ENCODE measurements at places on chromosomes 7 and 10. TPM values are rescaled to one million over a fixed set of nuclear protein-coding genes. Genes with fewer than 3 reads are reported as not detected.

SEMA3D gene
- not detected for total RNA-seq

DNA sequence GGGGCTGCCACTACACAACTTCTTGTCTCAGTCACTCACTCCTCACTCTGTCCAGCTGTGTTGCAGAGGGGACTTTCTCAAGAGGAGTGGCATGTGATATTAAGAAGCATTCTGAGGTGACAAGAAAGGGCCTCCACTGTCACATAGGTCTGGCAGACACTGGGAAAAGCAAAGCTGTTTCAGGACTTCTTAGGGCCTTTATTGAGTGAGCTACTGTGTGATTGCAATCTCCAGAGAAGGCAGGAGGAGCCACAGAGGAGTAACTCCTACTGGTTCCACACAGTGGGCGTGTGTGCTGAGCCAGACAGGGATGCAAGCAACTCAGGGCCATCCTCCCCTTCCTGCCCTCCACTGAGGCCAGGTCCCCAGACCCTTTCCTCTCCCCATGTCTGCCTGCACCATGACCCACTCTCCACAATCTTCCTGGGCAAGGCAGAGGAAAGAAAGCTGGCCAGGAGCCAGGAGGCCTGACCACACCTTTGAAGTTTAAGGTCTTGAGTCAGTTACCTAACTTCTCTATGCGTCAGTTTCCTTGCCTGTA is 262.0 kb upstream of the ZMIZ1 start:
- no peaks in the 10 kb centered on the region for H3K36me3 ChIP-seq
- H3K4me1 ChIP-seq: no peaks in the 10 kb centered on the region
- no peak overlapping the region for H3K4me3 ChIP-seq
- H3K27ac ChIP-seq: no peak overlapping the region
- H3K27me3 ChIP-seq: no peaks in the 10 kb centered on the region

MCM10 gene
- 73.1 TPM for total RNA-seq

OR2A1 gene
- not detected for total RNA-seq

GRCh38 chr7:691361-692045 is 35.0 kb upstream of the DNAAF5 start:
- no peaks in the 10 kb centered on the region for H3K4me1 ChIP-seq
- H3K27ac ChIP-seq: no peak overlapping the region
- no peaks in the 10 kb centered on the region for H3K36me3 ChIP-seq

BEND7 gene
- total RNA-seq: not detected

GRCh38 chr10:22620929-22621328 is 93.4 kb downstream of the PIP4K2A start:
- no peaks in the 10 kb centered on the region for H3K36me3 ChIP-seq
- no peak overlapping the region for H3K27ac ChIP-seq
- DNase-seq: no peak
- no peaks in the 10 kb centered on the region for H3K27me3 ChIP-seq
- peaks cover 95% of the 10 kb centered on the region for H3K4me1 ChIP-seq
- no peak overlapping the region for H3K4me3 ChIP-seq

GRCh38 chr10:60870416-60870728 is 73.6 kb downstream of the RHOBTB1 start:
- H3K27me3 ChIP-seq: no peaks in the 10 kb centered on the region
- no peaks in the 10 kb centered on the region for H3K36me3 ChIP-seq
- H3K4me1 ChIP-seq: no peaks in the 10 kb centered on the region
- no peak for DNase-seq
- no peak overlapping the region for H3K27ac ChIP-seq
- no peak overlapping the region for H3K4me3 ChIP-seq

ACSL5 gene
- total RNA-seq: 53.7 TPM

DNA sequence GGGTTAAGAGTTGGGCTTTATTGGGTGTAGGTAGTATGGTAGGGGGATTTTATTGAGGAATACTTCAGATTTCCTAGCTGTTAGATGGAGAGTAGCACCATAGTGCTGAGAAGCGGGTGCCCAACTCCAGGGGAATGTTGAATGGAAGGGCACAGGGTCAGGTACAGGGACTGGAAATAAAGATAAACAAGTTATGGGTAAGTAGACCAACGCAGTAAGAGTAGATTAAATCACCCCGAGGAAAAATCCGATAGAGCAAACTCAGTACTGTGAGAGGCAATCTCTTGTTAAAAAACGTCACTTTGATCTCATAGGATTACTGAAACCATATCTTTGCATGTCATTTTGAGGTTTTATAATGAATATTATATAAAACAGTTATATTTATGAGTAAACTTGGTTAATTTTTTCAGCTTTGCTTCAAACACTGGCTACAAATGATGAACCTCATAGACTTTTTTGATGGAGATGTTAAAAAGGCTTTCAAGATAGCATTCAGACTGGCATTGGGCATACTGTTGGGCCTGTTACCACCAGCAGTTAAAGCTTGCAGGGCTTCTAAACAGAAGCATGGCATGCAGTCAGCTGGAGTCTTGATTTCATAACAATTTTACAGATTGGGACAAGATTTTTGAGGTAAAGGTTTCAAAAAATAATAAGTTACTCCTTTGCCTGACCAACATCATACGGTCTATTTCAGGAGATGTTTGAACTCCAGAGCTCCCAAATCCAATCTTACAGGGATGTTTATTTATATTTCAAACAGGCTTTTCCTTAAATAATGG is 7.1 kb downstream of the AHR start:
- DNase-seq: no peak
- H3K4me3 ChIP-seq: no peak overlapping the region
- no peak overlapping the region for H3K27ac ChIP-seq
- peaks cover 37% of the 10 kb centered on the region for H3K4me1 ChIP-seq
- no peaks in the 10 kb centered on the region for H3K27me3 ChIP-seq

- no peak for DNase-seq
- H3K4me3 ChIP-seq: no peak overlapping the region
- H3K27me3 ChIP-seq: no peaks in the 10 kb centered on the region
- no peaks in the 10 kb centered on the region for H3K36me3 ChIP-seq
- peaks cover 15% of the 10 kb centered on the region for H3K4me1 ChIP-seq
- H3K27ac ChIP-seq: no peak overlapping the region
Measured at GRCh38 chr7:123537026-123537642, 2.7 kb upstream of the IQUB start.

DNA sequence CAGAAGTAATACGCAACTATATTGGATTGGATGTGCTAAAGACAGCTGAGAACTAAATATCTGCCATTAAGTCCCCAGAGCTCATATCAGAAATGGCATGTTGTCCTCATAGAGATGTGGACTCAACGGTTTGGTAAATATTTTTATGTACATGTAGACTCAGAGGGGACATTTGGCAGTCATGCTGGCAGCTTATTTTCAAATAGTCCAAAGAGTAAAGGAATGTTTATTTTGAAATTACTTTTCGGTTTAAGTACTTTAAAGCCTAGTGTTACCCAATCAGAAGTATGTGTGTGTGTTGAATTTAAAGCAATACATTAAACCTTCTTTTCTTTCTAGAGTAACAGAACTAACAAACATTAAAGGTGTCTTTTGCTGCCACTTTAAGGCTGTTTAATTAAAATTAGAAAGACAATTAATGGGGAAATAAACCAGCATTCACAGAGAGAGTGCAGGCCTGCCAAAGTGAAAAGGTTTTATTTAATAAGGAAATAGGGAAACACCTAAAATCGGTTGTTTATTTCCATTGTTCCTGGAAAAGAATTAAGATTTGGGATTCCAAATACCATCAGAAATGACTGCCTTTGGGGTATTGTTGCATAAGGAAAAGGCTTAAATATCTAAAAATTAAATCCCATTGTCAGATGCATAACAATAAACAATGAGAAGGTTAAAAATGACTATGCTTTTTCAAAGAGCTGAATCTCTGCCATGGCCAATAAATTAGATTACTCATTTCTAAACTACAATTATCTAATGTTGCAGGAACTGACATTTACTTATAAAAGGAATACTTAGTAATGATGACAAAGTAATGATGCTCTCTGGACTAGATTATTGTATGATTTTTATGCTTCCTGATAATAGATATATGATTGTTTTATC is 113.4 kb upstream of the AHR start:
- no peak overlapping the region for H3K27ac ChIP-seq
- no peaks in the 10 kb centered on the region for H3K4me1 ChIP-seq
- no peaks in the 10 kb centered on the region for H3K27me3 ChIP-seq
- DNase-seq: no peak
- no peak overlapping the region for H3K4me3 ChIP-seq
- no peaks in the 10 kb centered on the region for H3K36me3 ChIP-seq

DNA sequence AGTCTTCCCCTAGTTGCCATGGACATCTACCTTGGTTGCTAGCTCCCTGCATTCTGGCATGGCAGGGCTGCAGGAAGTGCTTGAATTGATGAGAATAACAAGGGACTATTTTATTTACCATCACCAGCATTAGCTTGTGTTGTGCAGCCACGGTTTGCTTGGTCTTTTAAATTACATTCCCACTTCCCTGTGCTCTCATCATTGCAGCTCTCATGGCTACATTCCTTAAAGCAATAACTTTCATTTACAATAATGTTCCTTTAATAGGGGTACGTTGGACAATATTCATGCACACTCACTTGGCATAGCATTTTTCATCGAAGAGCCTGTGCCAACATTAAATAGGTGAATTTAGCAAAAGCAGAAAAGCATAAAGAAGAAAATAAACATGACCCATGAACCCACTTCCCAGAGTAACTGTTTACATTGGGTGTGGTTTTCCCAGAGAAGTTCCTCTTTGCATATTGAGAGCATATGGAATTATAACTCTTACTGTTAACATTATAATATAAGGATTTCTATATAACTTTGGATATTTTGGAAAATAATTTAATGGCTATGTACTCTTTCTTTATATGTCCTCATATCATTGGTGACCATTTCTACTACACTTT is 113.2 kb upstream of the VWC2 start:
- no peak overlapping the region for H3K4me3 ChIP-seq
- no peak overlapping the region for H3K27ac ChIP-seq
- no peaks in the 10 kb centered on the region for H3K4me1 ChIP-seq

DNA sequence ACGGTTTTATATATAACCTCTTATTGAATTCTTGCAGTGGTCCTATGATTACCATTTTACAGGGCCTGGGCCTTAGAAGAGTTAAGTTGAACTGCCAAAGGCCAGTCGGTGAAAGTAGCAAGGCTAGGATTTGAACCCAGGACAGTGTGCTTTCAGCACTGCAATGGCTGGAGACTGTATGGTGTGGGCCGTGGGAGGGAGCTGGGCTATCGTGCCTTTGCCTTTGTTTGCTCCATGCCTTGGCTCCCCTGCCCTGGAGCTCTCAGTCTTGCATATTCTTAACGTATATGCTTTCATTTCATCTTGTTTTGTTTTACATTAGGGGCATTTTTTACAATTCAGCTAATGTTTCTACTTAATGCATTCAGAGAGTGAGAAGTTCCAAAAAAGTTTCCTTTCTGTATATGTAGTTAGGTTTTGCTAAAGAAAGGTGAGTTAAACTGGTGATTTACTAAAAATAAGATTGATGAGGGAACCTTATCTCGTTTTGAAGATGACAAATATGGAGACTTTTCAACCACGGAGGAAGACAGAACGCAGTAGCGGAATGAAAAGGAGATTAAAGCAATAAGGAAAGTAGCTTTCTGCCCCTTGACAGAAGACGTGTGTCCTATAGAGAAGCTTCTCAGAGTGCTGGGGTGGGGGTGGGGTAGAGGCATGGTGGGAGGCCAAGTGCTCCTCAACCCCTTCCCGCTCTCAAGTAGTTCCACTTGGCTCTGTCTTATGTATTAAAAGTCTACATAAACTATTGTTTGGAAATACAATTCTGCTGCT is 82.5 kb downstream of the RTKN2 start:
- H3K36me3 ChIP-seq: no peaks in the 10 kb centered on the region
- no peak for DNase-seq
- H3K27me3 ChIP-seq: no peaks in the 10 kb centered on the region
- peak overlapping the region; percentile 43 for H3K4me3 ChIP-seq
- no peak overlapping the region for H3K27ac ChIP-seq

DNA sequence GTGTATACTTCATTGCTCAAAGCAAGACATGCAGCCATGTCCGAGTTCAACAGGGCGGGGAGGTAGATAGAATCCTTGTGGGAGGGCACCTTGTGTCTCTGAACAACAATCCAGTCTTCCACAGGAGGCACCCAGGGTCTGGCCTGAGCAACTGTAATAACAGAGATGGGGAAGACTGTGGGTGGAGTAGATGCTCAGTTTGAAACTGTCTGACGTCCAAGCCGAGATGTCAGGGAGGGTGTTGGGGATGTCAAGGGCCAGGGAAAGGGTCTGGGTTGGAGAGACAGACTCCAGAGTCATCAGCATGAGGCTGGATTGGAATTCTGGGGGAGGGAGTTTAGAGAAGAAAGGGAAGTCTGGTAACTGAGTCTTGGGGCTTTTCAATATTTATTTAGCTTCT is 88.0 kb downstream of the FANK1 start:
- DNase-seq: no peak
- H3K4me3 ChIP-seq: no peak overlapping the region
- no peaks in the 10 kb centered on the region for H3K36me3 ChIP-seq

DNA sequence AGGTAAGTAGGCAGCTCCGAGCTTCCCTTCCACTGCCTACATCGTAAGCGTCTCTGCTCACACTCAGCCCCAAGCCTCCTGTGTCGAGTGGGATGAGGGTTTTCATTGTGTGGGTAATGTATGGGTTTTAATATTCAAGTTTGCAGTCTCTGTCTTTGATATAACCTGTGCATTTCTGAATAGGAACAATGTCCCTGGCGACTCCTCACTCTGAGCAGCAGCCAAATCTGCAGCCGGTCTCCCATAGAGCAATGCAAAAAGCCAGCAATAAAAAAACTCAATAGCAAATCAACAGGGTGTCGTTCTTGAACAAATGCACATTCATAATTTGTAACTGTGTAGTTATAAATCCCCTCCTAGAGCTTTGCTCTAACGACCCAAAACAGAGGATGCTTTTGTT is 33.4 kb downstream of the PPP1R17 start:
- no peak for DNase-seq
- H3K27me3 ChIP-seq: no peaks in the 10 kb centered on the region
- H3K4me1 ChIP-seq: no peaks in the 10 kb centered on the region
- no peaks in the 10 kb centered on the region for H3K36me3 ChIP-seq
- no peak overlapping the region for H3K4me3 ChIP-seq
